ENCODE measurements at places on chromosomes 7 and 10.
A peak's percentile ranks its signal among the peaks of the same experiment; 100 is the strongest.

- DNase-seq, result no peak
Observed at GRCh38 chr10:13971601-13972475, 358.9 kb downstream of the FRMD4A start.

- DNase-seq, result no peak
Observed at GRCh38 chr7:149277871-149278270, 15.9 kb downstream of the ZNF783 start.

- peak; percentile 69 for DNase-seq
Observed at GRCh38 chr7:155865830-155866525, 53.7 kb upstream of the SHH start.

DNA sequence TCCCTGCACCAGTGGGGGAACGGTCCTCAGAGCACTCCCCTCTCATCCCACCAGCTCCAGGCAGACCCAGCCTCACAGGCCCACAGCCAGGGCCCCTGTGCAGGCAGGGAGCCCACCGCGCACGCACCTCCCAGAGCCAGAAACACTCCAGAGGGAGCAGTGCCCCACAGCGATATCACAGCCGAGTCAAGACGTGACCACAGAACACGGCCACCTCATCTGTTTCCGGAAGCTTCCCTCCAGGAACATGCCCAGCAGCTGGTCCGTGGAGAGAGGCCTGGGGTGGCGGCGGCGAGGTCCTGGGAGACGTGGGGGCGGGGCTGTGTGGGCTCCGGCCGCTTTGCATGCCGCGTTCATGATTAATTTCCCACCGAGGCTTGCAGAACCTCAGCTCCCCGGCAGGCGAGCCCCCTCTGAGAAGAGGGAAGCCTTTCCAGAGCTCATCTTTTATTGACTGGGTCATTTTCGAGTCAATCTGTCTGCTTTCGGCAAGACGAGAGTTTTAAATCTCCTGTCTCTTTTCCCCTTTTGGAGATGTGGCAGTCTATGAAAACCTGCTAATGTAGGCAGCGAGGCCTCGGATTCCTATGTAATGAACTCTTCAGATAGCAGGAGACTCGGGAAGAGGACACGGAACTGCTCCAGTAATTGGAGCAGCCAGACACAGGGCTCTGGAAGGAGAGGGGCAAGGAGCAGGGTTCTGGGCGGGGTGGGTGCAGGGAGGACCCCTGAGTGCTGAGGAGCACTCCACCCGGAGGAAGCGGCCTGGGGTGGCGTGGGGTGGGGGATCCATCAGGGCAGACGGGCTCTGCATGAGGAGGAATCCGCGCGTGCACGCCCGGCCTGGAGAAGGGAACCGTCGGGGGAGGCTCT, 242.8 kb downstream of the ELFN1 start:
- peak; percentile 89 for DNase-seq

GRCh38 chr7:116626886-116627285, 45.1 kb upstream of the MET start:
- no peak for DNase-seq

Measured in posterior vena cava (tissue), 2 donors.